ENCODE measurements at places on chromosomes 6 and 20. TPM values are rescaled to one million over a fixed set of nuclear protein-coding genes. Genes with fewer than 3 reads are reported as not detected.

TINAG gene
- total RNA-seq, result not detected

SENP6 gene
- 68.2 TPM for total RNA-seq

- no peak for DNase-seq
Measured at GRCh38 chr6:167759912-167760311, 66.8 kb upstream of the AFDN start.

NOTCH4 gene
- total RNA-seq, result 6.7 TPM

DNA sequence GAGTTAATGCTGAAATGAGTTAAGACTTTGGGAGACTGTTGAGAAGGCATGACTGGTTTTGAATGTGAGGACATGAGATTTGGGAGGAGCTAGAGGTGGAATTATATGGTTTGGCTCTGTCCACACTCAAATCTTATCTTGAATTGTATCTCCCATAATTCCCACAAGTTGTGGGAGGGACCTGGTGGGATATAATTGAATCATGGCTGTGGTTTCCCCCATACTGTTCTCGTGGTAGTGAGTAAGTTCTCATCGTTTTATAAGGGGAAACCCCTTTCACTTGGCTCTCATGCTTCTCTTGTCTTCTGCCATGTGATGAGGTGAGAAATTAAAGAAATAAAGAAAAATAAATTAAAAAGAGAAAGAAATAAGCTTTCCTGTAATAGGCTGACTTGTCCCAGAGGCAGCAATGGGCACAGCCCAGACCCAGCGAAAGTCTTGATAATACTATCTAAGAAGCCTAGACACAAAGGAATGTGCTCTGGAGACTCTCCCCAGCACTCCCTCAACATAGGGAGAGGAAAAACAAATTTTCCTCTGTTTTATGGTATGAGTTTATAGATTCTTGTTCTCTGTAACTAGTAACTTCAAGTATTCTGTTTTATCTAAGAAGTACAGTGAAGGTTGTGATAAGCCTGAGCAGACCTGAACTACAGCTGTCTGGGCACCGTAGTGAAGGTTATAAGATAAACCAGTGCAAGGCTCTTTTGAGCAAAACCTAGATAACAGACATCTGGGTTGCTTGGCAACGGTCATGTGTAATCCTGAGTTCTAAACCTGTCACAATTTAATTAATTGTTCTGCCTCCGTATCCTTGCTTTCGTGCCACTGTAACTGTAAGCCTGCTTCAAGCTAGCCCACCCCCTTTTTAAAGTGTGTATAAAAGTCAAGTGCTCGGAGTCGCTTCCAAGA is 88.9 kb upstream of the ECI2 start:
- no peak for DNase-seq

MANEA gene
- total RNA-seq, result 4.9 TPM

DNA sequence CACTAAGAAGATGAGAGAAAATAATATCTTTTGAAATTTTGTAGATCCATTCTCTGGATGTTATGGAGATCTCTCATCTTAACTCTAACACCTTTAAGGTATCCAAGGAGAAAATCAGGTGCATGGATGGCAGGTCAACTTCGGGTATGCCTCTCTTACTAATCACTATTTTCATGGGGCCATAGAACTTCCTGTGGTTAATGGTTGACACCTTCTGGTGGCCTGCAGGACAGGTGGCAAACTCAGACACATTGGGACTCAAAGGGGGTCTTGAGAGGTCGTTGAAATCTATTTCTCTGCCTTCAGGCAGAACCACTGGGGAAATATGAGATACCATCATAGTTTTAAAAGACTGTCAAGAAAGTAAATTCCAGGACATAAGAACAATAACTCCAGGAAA is 76.5 kb downstream of the ADAT2 start:
- DNase-seq, result no peak

DNA sequence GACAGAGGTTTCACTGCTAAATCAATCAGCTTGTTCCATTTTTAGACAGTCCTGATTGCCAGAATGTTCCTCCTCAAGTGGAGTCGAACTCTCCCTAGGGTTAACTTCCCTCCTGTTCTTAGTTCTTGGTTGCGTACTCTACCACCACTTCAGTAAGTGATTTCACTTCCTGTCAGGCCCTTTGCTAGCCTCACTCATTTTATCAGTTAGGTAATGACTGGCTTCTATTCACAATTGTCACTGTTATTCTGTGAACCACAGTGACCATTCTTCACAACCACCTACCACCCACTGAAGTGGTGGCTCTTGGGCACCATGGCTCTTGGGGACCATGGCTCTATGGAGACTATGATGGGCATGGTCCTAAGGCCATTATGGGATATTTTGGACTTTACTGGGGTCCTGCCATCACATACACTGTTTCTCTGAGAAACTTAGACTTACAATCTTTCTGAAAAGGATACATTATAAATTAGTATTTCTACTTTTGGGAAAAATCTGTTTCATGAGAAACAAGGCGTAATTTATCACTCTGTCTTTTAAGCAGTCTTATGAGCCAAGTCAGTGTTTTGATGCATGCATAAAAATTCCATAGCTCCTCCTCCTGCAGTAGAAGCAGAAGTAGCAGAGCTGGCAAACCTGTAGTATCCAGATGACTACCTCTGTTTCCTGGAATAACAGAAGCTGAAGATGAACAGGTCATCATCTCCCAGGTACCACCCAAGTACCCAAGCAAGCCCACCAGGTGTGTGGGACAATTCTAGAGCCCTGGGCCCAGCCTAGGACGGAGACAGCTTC is 66.3 kb downstream of the ATXN1 start:
- peak; percentile 42 for DNase-seq

CFAP206 gene
- 0.59 TPM for total RNA-seq

LHFPL5 gene
- total RNA-seq, result not detected

- no peak for DNase-seq
Measured at GRCh38 chr20:54062812-54063280, 7.5 kb downstream of the BCAS1 start.

- no peak for DNase-seq
Measured at GRCh38 chr6:126015863-126016262, 29.5 kb downstream of the TRMT11 start.

ZNF311 gene
- total RNA-seq, result 1.4 TPM

DNA sequence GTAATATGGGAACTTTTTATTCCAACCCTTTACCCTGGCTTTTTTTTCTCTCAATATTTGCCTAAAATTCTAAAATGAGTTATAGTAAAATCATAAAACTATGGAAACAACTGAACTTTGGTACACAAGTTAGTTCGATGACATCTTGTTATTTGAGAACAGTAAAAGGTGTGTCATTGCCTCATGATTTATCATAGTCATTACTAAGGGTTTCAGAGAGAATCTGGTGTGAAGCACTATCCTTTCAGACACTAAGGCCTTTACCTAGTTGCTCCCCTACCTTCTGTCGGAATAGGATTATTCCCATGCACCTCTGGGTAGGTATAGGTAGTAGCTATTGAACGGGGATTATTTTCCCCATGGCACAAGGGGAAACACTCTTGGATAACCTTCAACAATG is 11.4 kb downstream of the TAF11 start:
- DNase-seq, result no peak

TCP11 gene
- total RNA-seq, result not detected

- DNase-seq, result no peak
Measured at GRCh38 chr6:145761584-145761983, 26.3 kb upstream of the EPM2A start.

DNA sequence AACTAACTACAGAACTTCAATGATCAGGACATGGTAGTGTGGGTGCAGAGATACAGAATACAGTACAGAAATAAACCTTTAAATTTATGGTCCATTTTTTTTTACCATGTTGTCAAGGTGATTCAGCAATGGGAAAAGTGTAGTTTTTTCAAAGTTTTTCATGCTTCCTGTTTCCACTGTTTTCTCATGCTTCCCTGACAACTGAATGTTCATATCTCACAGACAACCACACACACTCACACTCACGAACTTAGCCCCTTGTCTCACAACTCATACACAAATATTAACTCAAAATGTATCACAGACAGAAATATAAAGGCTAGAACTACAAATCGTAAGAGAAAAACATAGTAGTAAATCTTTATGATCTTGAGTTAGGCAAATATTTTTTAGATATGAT is 232.6 kb upstream of the CDYL start:
- DNase-seq, result no peak

TMC2 gene
- not detected for total RNA-seq

DNA sequence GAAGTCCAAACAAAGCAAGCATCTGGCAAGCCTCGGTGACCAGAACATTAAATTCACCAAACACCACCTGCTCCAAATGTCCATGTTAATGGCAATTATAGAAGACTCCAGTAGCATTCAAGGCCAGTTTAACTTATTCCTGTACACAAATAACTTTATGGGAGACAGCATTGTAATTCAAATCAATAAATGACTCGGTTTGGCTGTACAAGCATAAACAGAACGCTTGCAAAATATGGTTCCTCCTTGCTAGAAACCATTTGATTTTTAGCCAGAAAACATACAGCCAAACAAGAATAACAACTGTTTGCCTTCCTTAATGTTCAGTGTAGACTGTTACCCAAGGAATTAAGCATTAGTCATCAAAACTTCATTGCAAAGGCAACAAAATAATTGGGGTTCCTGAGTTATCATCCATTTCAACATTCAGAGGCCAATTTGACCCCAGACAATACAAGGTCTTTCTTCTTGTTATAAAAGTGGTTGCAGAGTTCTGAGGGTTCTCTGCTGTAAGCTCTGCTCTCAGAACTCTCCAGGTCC is 125.1 kb downstream of the BFSP1 start:
- DNase-seq, result no peak

LPA gene
- not detected for total RNA-seq

DNA sequence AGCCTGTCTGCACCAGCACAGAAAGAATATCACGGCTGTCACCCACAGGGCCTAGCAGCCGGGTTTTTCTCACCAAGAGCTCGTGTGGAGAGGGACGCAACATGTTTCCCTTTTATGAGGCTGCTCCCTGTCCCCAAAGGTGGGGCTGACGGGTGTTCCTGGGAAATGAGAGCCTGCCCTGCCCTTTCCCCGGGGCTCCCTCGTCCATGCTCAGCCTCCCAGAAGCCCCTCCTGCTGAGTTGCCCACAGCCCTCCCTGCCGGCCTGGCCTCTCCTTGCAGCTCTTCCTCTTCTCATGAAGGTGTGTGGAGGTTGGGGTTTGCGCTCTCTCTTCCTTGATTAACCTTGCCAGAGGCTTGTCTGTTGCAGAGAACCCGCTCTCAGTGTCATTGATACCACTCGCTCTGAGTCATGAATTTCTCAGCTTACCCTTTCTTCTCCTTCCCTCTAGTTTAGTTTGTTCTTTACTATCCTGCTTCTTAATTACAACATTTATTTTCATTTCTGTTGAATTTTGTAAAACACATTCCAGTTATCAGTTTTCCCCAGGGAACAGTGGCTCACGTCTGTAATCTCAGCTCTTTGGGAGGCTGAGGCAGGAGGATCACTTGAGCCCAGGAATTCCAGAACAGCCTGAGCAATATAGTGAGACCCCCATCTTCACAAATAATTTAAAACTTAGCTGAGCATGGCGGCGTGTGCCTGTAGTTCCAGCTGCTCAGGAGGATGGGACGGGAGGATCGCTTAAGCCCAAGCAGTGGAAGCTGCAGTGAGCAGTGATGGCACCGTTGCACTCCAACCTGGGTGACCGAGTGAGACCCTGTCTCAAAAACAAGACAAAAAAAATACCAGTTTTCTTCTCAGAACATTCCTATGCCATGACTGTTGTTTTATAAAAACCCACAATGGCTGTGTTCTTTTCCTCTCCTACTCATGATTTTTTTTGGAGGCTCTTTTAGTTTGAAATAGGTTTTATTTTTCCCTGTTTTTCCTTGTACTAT is 103.8 kb downstream of the TMEM242 start:
- DNase-seq, result peak; percentile 84

DNA sequence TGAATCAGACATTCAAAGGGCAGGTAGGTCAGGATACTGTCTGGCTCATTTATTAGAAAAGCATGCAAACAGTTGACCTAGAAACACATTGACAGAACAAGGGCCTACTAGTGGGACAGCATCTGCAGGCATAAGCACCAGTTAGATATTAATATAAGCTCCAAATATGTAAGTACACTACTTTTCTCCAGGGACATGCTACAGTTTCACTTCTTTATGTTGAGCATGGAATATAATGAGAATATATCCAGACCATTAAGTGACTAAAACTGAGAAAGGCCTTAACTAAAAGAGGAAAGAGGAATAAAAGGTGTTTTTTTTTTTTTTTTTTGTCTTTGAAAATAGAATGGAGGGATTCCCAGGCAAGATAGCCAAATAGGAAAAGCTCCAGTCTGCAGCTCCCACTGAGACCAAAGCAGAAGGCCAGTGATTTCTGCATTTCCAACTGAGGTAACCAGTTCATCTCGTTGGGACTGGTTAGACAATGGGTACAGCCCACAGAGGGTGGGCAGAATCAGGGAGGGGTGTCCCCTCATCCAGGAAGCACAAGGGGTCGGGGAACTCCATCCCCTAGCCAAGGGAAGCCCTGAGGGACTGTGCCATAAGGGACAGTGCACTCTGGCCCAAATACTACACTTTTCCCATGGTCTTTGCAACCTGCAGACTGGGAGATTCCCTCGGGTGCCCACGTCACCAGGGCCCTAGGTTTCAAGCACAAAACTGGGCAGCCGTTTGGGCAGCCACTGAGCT is 251.6 kb downstream of the PHF3 start:
- DNase-seq, result no peak

CUL9 gene
- total RNA-seq, result 51.7 TPM

C6orf47 gene
- 37.5 TPM for total RNA-seq

DNA sequence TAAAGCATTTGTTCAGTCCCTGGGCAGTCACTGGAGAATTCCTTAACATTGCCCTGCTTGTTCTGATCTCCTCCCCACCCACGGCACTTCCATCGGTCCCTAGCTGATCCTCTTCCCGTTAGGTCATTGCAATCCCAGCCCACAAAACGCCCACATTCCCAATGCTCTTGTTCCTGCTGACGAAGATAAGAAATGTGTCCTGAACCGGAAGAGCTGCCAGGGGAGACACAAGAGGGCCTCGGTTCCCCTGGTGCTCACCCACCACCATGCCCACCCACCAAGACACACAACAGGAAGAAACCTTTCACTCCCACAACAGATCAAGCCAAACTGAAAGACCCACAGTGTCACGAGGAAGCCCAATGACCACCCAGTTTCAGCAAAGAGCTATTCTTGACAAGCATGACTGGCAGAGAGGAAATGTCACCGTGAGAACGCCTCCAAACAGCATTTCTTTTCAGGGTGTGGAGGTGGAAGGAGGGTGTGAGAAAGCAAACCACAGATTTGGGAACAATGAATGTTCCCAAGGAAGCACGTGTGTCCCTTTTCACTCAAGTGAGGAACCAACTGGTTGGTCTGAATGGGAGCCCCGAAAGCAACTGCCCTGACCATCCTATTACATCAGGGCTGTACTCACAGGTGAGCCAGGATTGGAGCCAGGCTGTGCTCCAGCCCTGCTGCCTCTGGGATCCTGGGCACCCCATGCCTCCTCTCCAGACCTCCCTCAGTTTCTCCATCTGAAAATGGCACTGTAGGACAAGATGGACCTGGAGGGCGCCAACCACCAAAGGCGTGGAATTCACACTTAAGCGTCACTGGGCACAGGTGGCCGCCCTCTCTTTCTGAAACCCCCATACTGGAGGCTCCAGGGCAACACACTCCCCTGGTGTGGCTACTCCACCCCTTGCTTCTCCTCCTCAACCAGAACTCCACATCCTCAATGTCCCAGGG is 97.5 kb downstream of the ZMYND8 start:
- no peak for DNase-seq

WFDC6 gene
- total RNA-seq, result not detected

GRCh38 chr20:58407966-58408557 is 19.0 kb downstream of the VAPB start:
- DNase-seq, result no peak

SLC35F1 gene
- 0.34 TPM for total RNA-seq

Data from lower leg skin (tissue), 4 donors.